ENCODE measurements at places on chromosomes 7 and 10. TPM values are rescaled to one million over a fixed set of nuclear protein-coding genes. Genes with fewer than 3 reads are reported as not detected.

GRCh38 chr7:140196361-140197217, 19.8 kb upstream of the KDM7A start:
- no peak for DNase-seq

DNA sequence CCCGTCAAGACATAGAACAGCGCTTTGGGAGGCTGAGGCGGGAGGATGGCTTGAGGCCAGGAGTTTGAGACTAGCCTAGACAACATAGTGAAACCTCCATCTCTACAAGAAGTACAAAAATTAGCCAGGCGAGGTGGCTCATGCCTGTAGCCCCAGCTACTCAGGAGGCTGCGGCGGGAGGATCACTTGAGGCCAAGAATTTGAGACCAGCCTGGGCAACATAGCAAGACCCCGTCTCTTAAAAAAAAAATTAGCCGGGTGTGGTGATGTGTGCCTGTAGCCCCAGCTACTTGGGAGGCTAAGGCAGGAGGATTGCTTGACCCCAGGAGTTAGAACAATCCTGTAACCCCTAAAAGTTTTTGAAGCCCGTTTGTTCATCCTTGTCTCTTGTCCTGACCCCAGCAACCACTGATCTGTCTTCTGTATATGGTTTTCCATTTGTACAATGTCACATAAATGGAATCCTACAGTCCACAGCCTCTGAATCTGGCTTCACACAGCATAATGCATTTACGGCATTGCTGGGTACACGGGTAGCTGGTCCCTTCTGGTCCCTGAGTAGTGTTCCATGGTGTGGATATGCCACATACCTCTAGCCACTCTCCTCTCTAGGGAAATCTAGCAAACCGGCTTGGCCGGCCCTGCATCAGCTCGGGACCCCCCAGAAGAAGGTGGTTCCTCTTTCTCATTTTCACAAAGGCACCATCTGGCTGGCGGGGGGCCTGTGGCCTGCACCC, 8.4 kb downstream of the GTF2IRD1 start:
- no peak for DNase-seq

DNA sequence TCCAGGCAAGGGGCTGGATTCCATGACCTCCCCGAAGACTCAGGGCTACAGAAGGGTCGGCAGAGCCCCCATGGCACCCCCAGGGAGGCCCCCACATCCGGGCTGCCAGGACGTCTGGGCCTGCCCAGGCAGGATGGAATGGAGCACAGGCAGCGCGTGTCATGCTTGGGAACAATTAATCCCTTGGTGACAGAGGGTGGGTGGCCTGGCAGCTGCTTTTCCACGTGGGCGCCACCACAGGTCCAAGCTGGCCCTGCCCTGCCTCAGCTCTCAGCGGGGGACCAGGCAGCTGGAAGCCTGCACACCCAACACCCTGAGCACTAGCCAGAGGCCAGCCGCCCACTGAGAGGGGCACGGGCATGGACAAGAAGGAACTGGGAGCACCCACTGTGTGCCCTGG, 11.4 kb downstream of the ELN start:
- DNase-seq: no peak

GRCh38 chr7:36734731-36735130, 10.4 kb upstream of the AOAH start:
- DNase-seq: no peak

GRCh38 chr10:1851762-1852161, 114.4 kb upstream of the ADARB2 start:
- DNase-seq: no peak

- no peak for DNase-seq
Measured at GRCh38 chr7:2109251-2109872, 123.4 kb downstream of the MAD1L1 start.

DNA sequence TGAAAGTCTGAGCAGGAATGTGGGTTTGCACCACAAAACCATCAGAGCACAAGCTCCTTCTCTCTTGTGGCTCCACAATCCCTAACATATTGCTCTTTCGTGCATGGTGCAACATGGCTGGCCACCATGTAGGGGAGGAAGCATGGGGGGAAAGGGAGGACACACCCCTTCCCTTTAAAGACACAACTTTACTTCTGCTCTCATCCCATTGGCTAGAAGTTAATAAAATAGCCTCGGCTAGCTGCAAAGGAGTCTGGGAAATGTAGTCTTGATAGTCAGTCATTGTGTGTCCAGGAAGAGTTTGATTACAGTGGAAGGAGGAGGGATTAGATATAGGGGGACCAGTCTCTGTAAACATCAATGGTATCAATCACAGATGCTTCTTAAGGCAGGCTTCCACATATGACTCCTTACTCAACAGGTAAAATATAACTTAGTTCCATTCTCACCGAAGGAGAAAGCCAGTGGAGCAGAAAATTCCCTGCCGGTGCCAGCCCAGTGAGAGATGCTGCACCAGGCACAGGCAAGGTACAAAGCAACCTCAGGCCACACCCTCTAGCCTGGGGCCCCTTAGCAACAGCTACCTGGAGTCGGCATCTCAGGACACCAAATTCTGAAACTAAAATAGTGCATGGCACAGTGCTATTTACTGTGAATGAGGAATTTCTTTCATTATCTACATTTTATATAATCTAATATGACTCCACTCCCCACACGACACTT, 124.7 kb upstream of the CTBP2 start:
- no peak for DNase-seq

DNA sequence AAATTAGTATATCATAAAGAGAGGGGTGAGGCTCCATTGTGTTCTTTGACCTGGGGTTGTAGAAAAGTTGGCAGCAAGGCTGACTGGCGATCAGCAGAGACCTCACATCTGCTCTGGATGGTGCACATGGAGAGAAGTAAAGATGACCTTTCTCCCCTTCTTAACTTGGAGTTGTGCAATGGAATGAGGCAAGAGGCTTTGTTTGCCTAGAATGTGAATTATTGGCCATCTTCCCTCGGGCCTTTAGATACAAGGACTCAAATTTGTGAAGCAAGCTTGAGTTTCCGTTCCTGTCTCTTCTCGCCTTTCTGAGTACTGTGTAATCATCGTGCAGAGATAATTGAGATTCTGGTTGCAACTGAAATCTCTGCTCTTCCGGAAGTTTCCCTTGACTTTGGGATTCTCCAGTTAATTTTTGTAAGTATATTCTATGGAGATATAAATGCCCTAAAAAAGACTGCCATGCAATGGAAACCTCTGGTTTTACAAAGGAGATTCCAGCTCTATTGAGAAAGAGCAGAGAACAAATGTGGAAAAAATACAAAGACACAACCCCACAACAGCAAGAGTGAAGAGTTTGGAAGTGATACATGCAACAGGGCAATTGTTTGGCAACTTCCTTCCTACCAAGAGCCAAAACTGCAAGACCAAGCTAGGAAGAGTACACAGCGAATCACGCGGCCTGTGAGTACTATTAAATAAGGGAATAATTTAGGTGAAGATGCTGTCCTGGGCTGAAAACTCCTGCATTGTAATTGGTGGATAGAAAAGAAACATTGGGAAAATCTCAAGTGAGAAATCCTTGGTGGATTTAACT, 542.3 kb upstream of the NRP1 start:
- DNase-seq: no peak

- DNase-seq: no peak
Measured at GRCh38 chr10:73969224-73969841, 28.6 kb upstream of the VCL start.

GRCh38 chr7:106774768-106775551, 90.1 kb upstream of the PIK3CG start:
- no peak for DNase-seq

DNA sequence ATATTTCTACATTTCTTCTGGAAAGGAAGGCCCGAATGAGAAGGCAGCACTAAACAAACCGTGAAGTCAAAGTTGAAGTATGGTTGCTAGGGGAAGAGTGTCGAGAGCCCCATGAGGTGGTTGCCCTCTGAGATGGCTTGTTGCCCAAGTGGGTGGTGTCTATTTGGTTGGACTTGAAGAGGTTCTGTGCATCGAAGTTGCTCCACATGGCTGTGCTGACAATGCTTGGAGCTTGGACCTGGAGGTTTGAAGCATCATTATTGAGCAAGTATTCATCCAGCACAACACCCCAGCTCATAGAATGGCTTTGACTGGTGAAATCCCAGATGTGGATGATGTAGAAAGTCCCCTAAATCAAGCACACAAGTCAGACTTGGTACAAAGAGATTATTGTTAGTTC, 165.2 kb upstream of the CDCA7L start:
- DNase-seq: no peak

DNA sequence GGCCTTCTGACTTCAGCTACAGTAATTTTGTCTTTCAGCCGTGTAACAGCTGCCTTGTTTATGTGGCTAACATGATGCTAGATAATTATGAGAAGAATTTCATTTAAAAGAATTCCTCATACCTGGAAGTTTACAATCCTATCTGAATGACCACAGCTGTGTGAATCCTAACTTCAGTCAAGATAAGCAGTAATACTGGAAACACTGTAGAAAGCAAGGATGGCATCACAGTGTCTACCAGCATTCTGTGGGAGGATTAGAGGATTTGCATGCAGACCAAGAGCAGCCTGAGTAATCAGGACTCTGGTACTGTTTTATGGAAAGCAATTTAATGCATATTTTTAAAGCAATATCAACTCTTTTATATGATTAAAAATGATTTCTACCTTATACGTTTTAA, 282.4 kb downstream of the EXOC4 start:
- DNase-seq: no peak

- no peak for DNase-seq
Measured at GRCh38 chr7:6359021-6359420, 86.6 kb upstream of the CYTH3 start.

DNA sequence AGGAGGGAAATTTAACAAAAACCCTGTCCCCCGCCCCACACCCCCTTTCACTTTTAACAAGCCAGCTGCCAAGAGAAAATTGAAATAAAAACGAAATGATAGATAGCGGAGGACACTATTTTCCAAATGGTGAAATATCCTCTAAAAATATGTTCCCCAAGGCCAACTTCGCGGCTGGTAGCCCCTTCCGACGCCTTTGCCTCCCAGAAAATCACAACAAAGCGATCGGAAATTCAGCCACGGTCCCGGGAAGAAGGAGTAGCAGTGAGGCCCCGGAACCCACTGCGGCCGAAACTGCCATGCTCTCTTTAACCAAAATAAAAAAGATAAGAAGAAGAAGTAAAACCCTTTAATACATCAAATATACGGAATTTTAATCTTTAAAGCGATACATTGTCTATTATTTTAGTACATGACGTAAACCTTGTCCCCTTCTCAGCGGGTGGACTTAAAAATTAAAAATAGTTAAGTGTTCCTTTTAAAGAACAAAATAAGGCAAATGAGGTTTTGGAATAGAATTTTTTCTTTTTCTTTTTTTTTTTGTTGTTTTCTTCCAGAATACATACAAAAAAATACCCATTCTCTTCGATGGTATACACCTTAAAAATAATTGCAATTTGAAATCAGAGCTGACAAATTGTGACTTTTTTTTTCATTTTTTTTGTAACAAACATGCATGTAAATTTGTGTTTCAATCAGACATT, 3.9 kb downstream of the ZNF503 start:
- DNase-seq: no peak

The MYL10 gene
- total RNA-seq: not detected

The GPC2 gene
- 0.49 TPM for total RNA-seq

The ABCA13 gene
- total RNA-seq: 0.35 TPM

The MRPS24 gene
- 61.5 TPM for total RNA-seq

The FBXL13 gene
- 3.0 TPM for total RNA-seq

The FAM25A gene
- total RNA-seq: not detected

Measured in upper lobe of right lung (tissue), 1 donor.